ENCODE measurements at places on chromosomes 1 and 21. TPM values are rescaled to one million over a fixed set of nuclear protein-coding genes. Genes with fewer than 3 reads are reported as not detected.

The MT1HL1 gene
- not detected for total RNA-seq

The KLHL21 gene
- 54.9 TPM for total RNA-seq

The LZIC gene
- total RNA-seq: 30.5 TPM

DNA sequence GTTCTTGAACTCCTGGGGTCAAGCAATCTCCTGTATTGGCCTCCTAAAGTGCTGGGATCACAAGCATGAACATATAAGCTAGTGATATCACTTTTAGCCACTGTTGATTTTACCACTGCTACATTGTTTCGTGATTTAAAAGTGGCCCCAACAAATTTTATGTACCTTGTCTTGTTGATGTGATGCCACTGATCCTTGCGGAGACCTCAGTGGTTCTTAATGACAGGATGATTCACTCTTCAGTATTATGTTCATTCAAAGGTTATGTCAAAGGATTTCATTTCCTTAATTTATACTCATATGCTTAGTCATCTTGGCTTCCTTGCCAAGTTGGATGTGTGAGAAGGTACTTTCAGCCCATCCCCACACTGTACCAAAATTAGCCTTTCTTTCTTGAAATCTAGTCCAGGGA, 12.1 kb downstream of the PRKACB start:
- DNase-seq: no peak

DNA sequence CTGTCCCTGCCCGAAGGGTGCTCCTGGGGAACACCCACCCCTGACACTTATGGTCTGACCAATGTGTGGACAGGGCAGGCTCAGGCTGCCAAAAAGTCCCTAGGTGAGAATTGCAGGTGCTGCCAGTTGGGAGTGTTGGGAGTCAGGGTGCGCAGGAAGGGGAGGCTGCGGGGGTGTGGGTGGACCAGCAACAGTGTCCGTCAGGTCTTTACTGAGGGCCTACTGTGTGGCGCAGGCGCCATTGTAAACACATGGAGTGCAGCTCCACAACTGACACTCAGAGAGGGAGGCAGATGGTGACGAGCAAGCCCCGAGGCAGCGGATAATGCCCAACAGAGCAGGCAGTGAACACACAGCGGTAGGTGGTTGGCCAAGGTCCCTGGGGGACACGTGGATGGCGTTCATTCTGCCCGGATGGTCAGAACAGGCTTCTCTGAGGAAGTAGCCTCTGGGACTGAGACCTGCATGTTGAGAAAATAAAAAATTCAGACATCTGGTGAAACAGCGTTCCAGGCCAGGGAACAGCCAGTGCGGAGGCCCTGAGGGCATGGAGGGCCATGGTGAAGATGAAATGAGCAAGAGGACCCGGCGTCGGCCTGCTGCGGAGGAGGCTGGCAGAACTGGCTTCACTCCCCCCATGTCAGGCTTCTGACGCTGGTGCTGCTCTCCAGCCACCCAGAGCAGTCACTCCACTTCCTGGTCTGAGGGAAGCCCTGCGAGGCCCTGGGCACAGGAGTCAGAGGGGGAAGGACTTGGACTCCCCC, 136.2 kb upstream of the ZBTB40 start:
- DNase-seq: no peak

DNA sequence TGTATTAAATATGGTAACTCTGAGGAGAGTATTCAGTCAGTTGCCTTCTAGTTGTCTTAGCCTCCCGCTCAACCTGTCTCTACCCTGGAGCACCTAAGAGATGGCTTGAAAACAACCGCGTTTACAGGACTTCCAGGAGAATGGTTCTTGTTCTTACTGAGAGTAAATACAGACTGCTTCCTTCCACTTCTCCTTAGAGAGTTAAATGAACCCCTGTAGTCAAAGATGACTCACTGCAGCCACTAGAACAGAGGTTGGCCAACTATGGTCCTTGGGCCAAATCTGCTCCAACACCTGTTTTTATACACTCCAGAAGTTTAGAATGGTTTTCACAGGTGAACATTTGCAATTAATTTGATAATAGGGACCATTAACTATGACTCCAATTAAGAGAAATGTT, 60.1 kb upstream of the ASB17 start:
- no peak for DNase-seq

DNA sequence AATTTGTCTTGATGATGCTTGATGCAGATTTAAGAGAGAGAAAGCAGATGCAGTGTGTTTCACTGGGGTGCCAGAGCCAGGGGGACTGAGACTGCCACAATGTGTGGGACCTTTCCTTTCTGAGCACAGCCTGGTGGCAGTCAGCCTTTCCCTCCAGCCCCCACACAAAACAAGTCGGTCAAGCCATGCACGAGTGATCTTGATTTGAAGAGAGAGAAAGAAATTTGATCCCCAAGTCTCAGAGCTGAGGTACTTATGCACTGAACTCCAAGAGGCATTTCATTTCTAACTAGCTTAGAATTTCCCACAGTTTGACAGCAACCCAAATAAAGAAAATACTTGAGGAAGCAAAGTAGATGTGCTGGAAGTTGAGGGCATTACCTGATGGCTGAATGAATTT, 193.8 kb downstream of the ST6GALNAC3 start:
- DNase-seq: no peak

GRCh38 chr1:95138223-95138622, 21.1 kb downstream of the TLCD4 start:
- no peak for DNase-seq
